ENCODE measurements at places on chromosomes 5 and 9.

GRCh38 chr9:110050925-110051355 lies 157.0 kb downstream of the C9orf152 start:
- DNase-seq = no peak

- no peak for DNase-seq
Observed at GRCh38 chr9:120873512-120873911, 3.5 kb downstream of the PHF19 start.

GRCh38 chr5:3339092-3339797 lies 256.4 kb upstream of the IRX1 start:
- DNase-seq = no peak

GRCh38 chr5:78893940-78894677 lies 91.0 kb downstream of the ARSB start:
- DNase-seq = no peak

DNA sequence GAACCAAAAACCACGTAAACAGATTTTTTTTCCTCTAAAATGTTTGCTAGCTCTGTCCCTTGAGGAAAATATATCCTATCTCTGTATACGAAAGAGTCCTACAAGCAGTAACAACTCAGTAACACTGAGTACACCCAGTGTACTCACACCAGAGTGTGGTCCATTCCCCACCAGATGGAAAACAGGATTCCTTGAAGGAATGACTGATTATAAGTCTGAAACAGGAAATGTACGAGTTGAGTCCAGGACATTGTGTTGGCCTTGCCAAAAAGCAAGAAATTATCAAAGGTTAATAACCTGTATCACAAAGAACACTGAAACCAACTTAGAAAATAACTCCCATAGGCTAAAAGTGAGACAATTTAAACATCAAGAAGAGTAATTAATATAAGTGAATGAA lies 20.4 kb downstream of the GOLPH3 start:
- DNase-seq = no peak
